Vagina (tissue), 2 donors: ENCODE measurements at places on chromosomes 11 and 22.

GRCh38 chr11:130908061-130908460 is 8.2 kb downstream of the SNX19 start:
- no peak for DNase-seq
- no peaks in the 10 kb centered on the region for H3K4me1 ChIP-seq
- no peaks in the 10 kb centered on the region for H3K27me3 ChIP-seq
- H3K4me3 ChIP-seq: no peak overlapping the region
- no peak overlapping the region for H3K27ac ChIP-seq
- peaks cover 78% of the 10 kb centered on the region for H3K36me3 ChIP-seq

GRCh38 chr22:30277547-30278344 is 11.1 kb upstream of the OSM start:
- H3K27ac ChIP-seq: peak overlapping the region; percentile 55
- H3K4me3 ChIP-seq: no peak overlapping the region
- peaks cover 36% of the 10 kb centered on the region for H3K4me1 ChIP-seq
- H3K36me3 ChIP-seq: no peaks in the 10 kb centered on the region
- no peaks in the 10 kb centered on the region for H3K27me3 ChIP-seq
- no peak for DNase-seq

DNA sequence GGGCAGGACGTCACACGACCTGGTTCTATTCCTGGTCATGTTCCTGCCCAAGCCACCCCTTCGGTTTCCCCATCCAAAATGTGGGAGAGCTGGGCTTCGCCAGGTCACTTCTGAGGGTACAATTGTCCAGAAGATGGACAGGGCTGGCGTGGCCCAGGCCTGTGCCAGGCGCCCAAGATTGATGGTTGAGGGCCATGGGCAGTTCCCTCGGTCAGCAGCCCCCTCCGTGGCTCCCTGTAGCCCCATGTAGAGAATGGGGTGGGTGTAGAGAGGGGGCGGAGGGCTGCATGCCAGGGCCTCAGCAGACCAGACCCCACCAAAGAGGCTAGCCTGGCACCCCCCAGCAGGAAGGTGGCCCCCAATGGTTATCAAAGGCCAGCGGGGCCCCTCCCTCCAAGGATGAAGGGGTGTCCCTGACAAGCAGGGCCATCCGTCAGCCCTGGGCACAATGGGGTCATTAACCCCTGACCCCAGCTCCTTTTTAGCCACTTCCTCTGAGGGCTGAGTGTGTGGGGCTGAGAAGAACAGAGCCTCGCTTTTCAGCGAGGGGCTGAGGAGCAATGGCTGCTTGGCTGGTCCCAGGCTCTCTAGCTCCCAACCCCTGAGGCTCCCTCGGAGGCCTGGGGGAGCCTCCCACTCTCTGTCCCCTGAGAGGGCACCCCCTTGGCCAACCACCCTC is 11.0 kb upstream of the PICK1 start:
- H3K4me3 ChIP-seq: no peak overlapping the region
- no peaks in the 10 kb centered on the region for H3K27me3 ChIP-seq
- H3K4me1 ChIP-seq: peaks cover 4% of the 10 kb centered on the region
- DNase-seq: no peak
- H3K27ac ChIP-seq: no peak overlapping the region

GRCh38 chr11:68532727-68533369 is 72.3 kb downstream of the PPP6R3 start:
- H3K27ac ChIP-seq: no peak overlapping the region
- peaks cover 9% of the 10 kb centered on the region for H3K36me3 ChIP-seq
- no peaks in the 10 kb centered on the region for H3K27me3 ChIP-seq
- DNase-seq: no peak

- no peak overlapping the region for H3K27ac ChIP-seq
- no peaks in the 10 kb centered on the region for H3K4me1 ChIP-seq
- no peaks in the 10 kb centered on the region for H3K36me3 ChIP-seq
- H3K4me3 ChIP-seq: no peak overlapping the region
- DNase-seq: no peak
These were observed 744 bp downstream of the PRAME start for GRCh38 chr22:22558071-22558971.

DNA sequence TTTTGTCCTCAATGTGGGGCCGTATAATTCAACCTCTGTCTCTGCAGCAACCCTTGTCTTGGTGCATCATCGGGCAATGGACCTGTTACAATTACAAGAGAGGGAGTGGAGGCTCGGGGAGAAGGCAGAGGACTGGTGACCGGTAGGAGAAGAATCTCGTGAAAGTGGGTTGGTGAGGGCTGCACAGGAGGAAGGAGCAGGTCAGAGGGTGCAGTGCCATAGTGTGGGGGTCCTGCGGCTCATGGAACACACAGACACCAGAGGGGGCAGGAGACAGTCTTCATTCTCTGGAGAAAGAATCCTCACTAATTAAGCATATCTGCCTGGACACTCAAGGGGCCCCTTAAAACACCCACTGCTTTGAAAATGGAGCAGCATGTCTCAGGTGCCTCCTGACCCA is 174.7 kb upstream of the B3GAT1 start:
- H3K36me3 ChIP-seq: no peaks in the 10 kb centered on the region
- H3K4me3 ChIP-seq: no peak overlapping the region
- no peaks in the 10 kb centered on the region for H3K27me3 ChIP-seq
- H3K4me1 ChIP-seq: no peaks in the 10 kb centered on the region
- no peak overlapping the region for H3K27ac ChIP-seq

DNA sequence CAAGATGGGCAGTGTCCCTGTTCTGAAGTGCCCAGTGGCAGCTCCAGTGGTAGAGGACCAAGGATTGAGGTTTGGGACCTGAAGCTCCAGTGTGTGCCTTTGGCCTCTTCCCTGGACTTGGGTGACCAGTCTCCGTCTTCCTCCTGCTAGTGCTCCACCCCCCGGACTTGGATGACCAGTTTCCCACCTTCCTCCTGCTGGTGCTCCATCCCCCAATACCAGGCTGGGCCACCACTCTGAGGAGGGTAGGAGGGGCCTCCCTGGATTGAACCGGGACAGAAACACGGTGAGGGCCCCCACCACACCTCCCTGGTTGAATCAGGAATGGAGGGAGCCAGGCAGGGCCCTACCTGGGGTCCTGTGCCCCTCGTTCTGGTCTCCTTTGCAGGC is 10.9 kb upstream of the NEAT1 start:
- no peak overlapping the region for H3K27ac ChIP-seq
- DNase-seq: no peak

- H3K4me1 ChIP-seq: peaks cover 22% of the 10 kb centered on the region
- no peaks in the 10 kb centered on the region for H3K36me3 ChIP-seq
- peaks cover 12% of the 10 kb centered on the region for H3K27me3 ChIP-seq
- peak overlapping the region; percentile 38 for H3K4me3 ChIP-seq
- no peak overlapping the region for H3K27ac ChIP-seq
- DNase-seq: no peak
These were observed 13.8 kb upstream of the DGKZ start for GRCh38 chr11:46333394-46333947.

- H3K27ac ChIP-seq: no peak overlapping the region
- H3K4me3 ChIP-seq: no peak overlapping the region
- no peaks in the 10 kb centered on the region for H3K27me3 ChIP-seq
- no peaks in the 10 kb centered on the region for H3K36me3 ChIP-seq
These were observed 60.4 kb downstream of the CHST1 start for GRCh38 chr11:45605051-45605450.

DNA sequence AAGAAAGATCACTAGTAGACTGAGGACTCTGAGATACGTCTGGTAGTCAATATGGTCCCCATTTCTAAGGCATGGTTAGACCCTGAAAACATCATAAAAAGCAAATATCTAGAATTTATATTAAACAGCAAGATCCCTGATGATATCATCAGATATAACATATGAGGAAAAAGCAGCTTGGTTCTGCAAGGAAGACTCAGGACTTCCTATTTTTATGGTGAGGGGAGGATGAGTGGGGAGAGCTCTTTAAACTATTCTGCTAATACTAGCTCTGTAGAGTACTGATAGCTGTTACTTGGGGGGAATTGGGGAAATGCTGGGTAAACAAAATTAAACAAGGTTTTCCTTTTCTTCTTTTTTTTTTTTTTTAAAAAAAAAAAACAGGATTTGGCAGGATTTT is 235.8 kb downstream of the SWAP70 start:
- H3K27me3 ChIP-seq: no peaks in the 10 kb centered on the region
- DNase-seq: no peak
- H3K4me3 ChIP-seq: no peak overlapping the region
- H3K27ac ChIP-seq: no peak overlapping the region
- H3K36me3 ChIP-seq: peaks cover 6% of the 10 kb centered on the region

DNA sequence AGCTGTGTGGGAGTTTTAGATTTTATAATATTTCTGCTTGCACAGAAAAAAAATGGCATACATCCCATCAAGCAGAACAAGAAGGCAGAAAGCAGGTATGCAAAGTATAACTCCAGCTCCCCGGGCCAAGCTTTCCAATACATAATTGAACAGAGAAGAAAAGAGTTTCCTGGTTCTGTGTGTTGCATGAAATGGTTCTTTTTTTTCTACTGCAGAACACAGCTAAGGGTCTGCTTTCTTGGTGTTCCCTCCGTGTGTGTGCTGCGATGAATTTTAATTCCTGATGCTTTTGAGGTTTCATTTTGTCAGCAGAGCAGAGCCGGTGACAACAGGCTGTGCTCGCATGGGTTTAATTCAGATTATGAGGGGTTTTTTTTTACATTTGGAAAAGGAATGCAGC is 70.7 kb upstream of the TTC12 start:
- peak overlapping the region; percentile 55 for H3K27ac ChIP-seq
- no peak overlapping the region for H3K4me3 ChIP-seq
- H3K36me3 ChIP-seq: no peaks in the 10 kb centered on the region
- no peaks in the 10 kb centered on the region for H3K27me3 ChIP-seq
- H3K4me1 ChIP-seq: peaks cover 11% of the 10 kb centered on the region
- DNase-seq: no peak

DNA sequence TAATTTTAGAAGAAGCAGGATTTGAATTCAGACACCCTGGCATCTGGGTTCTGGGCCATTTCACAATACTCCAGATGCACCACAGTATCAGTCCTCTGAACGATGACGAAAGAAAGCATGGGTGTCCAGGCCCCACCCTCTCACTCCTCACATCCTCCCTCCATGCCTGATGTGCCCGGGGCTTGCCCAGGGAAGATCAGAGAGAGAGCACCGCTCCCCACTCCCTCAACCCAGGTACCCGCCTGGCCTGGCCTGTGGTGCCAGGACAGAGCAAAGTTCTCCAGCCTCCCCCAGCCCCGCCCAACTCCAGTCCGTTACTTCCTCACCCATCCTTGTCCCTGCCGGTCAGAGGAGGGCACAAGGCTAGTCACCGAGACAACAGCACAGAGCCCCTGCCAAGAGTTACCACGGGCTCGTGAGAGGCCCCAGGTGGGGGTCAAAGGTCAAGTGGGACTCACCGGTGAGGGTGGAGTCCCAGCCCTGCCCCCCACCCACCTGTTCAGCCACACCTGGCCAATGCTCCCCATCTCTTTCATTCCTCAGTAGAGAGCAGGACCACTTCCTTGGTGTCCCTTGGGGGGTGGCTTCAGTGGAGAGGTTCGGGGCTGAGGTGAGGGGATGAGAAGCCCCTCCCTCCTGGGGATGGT is 8.1 kb downstream of the BCL9L start:
- no peaks in the 10 kb centered on the region for H3K27me3 ChIP-seq
- no peak for DNase-seq
- H3K36me3 ChIP-seq: no peaks in the 10 kb centered on the region
- peaks cover 100% of the 10 kb centered on the region for H3K4me1 ChIP-seq

DNA sequence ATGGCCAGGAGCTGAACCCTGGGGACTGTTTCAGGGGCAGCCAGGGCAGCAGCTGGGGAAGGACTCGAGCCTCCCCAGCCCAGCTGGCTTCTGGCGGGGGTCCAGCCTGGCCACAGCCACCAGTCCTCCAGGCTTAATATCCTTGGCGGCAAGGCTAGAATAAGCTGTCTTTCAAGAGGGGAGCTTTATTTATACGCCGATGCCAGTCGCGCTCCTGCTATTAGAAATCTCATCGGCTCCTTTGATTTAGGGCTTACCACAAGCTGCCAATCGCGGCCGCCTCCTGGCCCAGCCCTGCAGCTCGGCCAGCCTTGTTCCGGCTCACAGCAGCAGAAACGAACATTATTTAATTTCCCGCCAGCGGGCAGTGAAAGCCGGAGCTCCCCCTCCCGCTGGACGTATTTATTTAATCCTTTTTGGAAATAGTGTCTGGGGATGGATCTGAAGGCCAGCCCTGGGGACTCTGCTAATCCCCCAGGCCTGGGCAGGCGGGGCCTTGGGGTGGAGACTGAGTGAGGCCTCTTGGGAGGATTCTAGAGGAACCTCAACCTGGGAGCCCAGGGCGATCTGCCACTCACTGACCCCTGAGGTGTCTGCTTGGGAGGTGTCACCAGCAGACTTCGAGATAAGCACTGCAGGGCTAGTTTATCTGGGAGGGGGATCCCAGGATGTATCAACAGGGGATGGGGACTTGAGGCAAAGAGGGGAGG is 363.1 kb downstream of the MN1 start:
- no peak for DNase-seq
- H3K27me3 ChIP-seq: no peaks in the 10 kb centered on the region
- no peaks in the 10 kb centered on the region for H3K36me3 ChIP-seq
- H3K27ac ChIP-seq: no peak overlapping the region
- H3K4me1 ChIP-seq: peaks cover 18% of the 10 kb centered on the region
- H3K4me3 ChIP-seq: no peak overlapping the region

DNA sequence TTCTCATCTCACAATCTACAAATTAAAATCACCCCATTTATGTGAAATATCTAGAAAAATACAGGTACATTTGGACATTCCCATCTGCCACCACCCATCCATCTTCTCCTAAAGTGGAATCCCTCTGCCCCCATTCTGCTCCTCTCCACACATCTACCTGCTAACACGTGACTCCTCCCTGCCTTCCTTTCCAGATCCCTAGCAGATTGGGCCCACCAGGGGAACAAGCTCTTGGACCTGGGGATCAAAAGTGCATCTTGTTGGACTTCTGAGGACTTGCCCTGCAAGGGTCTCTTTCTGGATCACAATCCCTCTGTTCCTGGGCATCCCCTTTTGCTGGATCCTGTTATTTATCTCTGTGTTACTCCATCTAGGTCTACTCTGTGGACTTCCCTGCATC is 107.6 kb downstream of the ZNF280B start:
- no peaks in the 10 kb centered on the region for H3K36me3 ChIP-seq
- H3K4me1 ChIP-seq: no peaks in the 10 kb centered on the region
- no peak overlapping the region for H3K27ac ChIP-seq
- no peaks in the 10 kb centered on the region for H3K27me3 ChIP-seq

DNA sequence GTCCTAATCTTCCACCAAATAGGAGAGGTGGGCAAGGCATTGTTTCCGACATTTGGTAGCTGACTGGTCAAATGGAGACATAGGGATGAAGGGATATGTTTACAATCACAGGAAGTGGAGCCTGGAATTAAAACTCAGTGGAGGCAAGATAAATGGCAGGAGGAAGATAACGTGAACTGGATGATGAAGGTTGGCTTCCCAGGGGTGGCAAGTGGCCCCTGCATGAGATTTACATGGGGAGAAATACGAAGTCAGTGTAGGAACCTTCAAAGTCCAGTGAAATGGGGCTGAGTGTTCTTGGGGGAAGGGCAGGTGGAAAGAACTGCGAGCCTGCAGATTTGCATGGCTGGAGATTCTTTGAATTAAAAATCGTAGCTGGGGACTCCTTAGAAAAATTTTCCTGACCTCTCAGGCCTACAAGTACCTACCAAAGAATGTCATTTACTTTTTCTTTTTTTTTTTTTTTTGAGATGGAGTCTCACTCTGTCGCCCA is 724 bp upstream of the FOXRED2 start:
- H3K27ac ChIP-seq: peak overlapping the region; percentile 82
- peak overlapping the region; percentile 51 for H3K4me3 ChIP-seq
- H3K4me1 ChIP-seq: peaks cover 37% of the 10 kb centered on the region
- H3K36me3 ChIP-seq: peaks cover 3% of the 10 kb centered on the region
- H3K27me3 ChIP-seq: no peaks in the 10 kb centered on the region

- H3K4me3 ChIP-seq: no peak overlapping the region
- no peaks in the 10 kb centered on the region for H3K36me3 ChIP-seq
- H3K27ac ChIP-seq: no peak overlapping the region
- peaks cover 14% of the 10 kb centered on the region for H3K27me3 ChIP-seq
- H3K4me1 ChIP-seq: peaks cover 11% of the 10 kb centered on the region
These were observed 2.2 kb upstream of the SLC6A5 start for GRCh38 chr11:20597154-20597679.
